ENCODE measurements at places on chromosomes 16 and 17.

DNA sequence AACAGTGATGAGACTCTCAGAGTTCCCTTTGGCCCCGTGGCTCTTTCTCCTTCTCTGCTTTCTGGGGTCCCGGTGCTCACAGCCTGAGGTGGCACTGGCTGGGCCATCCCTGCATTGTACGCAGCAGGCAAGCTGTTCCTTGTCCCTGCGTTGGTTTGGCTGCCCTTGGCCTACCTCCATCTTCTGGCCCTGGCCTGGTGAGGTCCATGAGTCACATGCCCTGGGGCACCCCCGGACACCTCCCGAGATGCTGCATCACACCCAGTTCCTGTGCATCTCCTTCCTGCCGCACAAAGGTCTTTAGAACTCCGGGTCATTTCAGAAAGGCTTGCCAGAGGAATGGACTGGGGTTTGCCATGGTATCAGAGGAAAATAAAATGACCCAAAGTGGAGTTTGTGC lies 9.5 kb downstream of the SULT1A2 start:
- DNase-seq: no peak

DNA sequence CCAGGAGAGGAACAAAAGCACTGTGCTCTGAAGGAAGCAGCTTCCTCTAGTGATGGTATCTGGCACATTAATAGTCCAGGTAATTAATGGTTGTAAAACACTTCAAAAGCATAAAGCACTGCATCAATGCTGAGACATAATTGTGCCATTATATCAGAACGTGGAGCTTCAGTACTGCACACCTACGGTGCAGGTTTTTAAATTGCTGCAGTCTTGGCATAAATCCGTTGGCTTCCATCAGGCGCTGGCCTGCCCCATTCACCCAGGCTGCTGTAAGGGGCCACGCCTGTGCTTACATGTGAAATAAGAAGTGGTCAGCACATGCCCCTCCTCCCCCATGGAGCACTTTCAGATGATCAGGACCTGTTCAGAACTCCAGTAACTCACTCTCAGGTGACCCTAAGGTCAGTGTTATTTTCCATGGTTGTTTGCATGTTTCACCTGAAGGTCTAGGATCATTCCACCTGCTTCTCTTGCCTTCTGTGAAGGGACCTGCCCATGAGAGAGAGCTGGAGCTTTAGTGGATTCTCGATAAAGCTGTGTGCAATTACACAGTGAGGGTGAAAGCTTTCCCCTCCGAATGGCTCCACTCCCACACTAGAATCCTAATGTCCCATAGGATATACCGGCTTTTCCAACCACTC lies 345.3 kb downstream of the CA10 start:
- DNase-seq: no peak

- no peak for DNase-seq
These were observed 568 bp downstream of the GAS2L2 start for GRCh38 chr17:35752471-35752870.

DNA sequence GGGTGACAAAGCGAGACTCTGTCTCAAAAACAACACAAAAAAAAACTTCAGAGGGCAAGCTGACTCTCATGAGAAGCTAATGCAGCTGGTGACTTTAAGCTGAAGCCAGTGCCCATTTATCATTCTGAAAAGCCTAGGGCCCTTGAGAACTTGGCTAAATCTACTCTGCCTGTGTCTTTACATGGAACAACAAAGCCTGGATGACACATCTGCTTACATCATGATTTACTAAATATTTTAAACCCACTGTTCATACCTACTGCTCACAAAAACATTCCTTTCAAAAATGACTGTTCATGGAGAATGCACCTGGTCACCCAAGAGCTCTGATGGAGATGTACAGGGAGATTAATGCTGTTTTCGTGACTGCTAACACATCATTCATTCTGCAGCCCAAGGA lies 6.1 kb upstream of the ALOX12 start:
- DNase-seq: no peak

DNA sequence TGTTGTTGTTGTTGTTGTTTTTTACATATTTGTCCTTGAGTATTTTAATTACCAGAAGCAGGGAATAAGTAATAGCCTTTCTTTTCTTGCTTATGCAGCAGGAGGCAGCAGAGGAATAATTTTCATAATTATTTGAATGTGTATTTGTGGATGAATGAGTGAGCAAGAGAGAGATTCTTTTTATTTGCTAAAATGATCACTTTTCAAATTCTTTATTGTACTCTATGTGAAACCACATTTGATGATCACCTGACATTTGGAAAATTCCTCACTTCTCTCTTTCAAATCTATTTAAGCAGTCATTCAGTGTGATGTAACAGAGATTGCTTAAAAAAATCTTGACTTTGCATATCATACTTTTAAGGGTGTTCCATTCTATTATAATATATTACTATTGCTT lies 223.6 kb downstream of the BCAS3 start:
- no peak for DNase-seq

- peak; percentile 84 for DNase-seq
These were observed at the start of gene VAMP2 for GRCh38 chr17:8162233-8162996. Gene VAMP2, minus strand, starts transcription at chr17:8162948. Its CDS starts 69 bp downstream, at chr17:8162879.

- DNase-seq: peak; percentile 90
These were observed 25.5 kb upstream of the RFFL start for GRCh38 chr17:35088881-35089585.

DNA sequence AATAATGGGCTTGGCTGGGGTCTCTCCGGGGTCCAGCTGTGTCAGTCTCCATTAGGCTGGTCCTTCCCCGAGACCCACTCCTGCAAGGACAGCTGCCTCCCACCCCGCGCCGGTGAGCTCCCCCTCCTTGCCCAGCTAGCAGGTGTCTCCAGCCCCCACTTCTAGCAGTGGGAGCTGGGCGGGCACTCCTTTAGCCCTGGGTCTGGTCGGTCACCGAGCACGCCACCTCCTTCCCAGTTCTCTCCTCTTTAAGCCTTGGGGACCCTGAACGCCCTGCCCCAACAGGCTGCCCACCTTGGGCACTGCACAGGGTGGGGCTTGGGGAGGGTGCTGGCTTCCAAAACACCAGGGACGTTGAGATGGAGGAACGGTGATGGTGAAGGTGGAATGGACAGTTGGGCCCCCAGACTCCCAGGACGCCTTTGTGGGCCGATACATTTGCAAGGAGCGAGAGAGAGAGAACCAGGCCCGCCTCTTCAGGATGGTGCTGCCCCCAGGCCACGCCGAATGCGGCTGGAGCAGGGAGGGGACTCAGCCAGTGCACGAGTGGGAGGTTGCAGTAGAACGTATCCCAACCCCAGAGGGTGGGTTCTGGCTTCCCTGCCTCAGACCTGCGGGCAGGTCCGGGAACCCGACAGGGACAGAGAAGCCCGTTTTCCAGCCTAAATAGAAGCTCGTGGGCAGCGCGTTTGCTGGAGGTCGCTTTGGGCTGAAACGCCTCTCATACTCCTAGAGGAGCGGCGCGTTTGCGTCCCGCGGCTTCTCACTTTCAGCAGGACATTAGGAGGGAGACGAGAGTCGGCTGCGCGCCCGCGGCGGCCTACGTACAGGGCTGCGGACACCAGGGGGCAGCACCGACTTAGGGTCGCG lies 10.7 kb downstream of the TBX2 start:
- peak; percentile 81 for DNase-seq

GRCh38 chr16:11202260-11203091 lies 53.5 kb downstream of the SOCS1 start:
- DNase-seq: no peak

- DNase-seq: no peak
These were observed 236.7 kb upstream of the TOX3 start for GRCh38 chr16:52783616-52784015.

- DNase-seq: no peak
These were observed 84.0 kb downstream of the ANKRD11 start for GRCh38 chr16:89406277-89406888.

GRCh38 chr16:67336648-67337047 lies 10.0 kb downstream of the LRRC36 start:
- no peak for DNase-seq

DNA sequence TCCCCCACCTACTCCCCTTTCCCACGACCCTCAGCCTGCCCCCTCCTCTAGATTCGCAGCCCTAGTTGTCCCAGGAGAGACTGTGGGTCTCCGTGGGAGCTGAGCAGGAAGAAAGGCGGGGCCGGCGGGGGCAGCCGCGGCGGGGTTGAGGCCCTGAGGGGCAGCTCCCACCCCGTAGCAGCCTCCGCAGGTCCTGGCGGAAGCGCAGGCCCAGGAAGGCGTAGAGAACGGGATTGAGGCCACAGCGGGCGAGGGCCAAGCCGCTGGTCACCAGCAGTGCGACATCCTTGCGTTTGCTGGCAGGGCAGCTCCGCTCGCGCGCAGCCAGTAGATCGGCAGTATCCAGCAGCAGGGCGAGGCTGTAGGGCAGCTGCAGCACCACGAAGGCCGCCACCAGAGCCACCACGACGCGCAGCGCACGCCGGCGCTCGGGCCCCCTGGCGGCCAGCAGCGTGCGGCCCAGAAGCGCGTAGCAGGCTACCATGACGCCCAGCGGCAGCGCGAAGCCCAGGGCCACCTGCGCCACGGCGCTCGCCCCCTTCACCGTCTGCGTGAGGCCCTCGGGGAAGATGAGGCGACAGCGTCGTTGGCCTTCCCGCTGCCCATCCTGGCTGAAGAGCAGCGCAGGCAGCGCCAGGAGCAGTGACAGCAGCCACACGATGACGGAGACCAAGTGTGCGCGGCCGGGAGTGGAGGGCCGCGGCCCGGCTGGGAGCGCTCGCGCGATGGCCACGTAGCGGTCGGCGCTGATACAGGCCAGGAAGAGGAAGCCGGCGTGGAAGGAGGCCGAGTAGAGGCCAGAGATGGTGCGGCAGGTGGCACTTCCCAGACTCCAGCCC lies 1.9 kb downstream of the CCR10 start:
- DNase-seq: peak; percentile 82

DNA sequence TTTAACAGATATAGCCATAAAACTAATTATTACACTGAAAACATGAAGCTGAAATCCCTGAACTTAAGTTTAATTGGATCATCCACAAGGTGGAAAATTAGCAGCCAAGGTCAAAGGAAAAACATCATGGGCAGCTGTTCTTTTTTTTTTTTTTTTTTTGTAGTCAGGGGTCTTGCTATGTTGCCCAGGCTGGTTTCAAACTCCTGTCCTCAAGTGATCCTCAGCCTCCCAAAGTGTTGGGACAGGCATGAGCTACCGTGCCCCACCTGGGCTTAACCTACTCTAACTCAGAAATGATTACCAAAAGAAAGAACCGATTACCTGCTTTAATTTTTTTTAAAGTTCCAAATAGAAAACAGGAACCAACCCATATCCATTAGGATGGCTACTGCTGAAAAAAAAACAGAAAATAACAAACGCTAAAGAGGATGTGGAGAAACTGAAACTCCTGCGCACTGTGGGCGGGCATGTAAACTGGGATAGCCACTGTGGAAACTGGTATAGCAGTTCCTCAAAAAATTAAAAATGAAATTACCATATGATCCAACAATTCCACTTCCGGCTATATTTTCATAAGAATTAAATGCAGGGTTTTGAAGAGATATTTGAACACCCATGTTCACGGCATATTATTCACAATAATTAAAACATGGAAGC lies 8.6 kb downstream of the CMC2 start:
- DNase-seq: no peak

DNA sequence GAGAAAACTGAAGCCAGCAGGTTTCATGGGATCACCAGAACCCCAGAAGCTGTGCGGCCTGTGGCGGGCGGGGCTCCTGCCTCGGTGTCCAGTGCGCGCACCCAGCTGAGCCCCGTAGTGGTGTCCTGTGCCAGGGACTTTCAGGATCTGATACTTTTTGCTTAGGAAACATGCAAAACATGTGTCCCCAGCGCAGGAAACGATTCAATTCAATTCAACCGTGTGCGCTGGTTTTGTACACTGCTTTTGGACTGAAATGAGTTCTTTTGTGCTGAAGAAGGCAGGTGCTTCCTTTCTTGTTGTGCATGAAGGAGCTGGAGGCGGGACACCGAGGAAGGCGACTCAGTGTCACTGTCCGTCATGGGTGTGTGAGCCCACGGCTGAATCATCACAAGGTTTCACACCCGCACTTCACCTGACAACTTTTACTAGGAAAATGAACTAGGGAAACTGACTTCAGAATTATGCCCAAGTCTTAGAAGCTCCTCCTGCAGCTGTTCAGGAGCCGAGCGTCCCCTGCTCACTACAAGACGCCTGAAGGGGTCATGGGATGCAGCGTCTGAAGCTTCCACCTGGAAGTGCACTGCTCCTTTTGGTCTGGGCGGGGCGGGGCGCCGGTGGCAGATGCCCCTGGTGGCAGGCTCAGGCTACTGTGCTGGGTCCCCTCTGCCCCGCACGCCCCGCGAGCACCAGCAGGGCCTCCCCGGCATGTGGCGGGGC lies 31.4 kb upstream of the ZNF750 start:
- peak; percentile 74 for DNase-seq

All from activated CD4-positive, alpha-beta T cell treated with anti-CD3 and anti-CD28 coated beads for 48 hours (primary cell).